Stimulated activated CD8-positive, alpha-beta memory T cell treated with anti-CD3 and anti-CD28 coated beads, Interleukin-4, amount 100 ng/mL, for 1 hour (primary cell): ENCODE measurements at places on chromosomes 2 and 18.

DNA sequence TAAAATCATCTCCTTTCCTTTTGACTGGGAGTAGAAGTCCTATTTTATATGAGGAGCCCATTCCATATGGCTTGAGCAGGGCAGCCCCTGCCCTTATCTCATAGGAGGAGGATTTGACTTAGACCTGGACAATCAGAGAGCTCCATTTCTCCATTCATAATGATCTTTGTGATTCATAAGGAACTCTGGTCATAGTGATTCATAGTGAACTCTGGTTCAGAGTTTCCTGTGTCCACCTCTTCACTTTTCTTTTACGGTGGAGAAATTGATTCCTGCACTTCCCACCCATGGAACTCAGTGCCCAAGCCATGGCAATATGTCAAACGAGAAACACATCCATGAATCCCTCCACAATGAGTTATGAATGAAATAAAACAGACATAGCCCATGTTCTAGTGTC, 12.8 kb upstream of the MYO3B start:
- no peak for DNase-seq

GRCh38 chr2:31859959-31860358, 150.8 kb downstream of the MEMO1 start:
- DNase-seq = no peak

DNA sequence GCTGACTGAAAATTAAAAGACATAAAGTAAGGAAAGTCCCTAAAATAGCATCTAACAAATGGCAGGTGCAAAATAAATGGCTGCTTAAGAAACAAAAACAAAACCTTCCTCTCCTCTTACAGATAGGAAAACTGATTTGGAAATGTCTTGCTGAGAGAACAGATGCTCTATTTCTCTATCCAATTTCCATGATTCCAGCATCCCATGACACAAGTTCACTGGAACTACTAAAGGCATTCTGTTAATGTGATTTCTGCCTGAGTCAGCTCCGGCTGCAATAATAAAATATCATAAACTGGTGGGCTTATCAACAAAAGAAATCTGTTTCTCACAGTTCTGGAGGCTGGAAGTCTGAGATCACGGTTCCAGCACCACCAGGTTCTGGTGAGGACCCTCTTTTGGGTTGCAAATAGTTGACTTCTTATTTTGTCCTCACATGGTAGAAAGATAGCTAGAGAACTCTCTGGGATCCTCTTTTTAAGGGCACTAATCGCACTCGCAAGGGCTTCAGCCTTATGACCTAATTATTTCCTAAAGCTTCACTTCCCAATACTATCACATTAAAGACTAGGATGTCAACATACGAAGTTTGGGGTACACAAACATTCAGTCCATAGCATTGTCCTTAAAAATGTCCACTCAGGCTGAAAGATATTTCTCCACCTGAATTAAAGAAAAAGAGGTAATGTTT, 78.2 kb upstream of the GALNT3 start:
- no peak for DNase-seq

- no peak for DNase-seq
These were observed 222.0 kb upstream of the COPS8 start for GRCh38 chr2:236863729-236864126.

GRCh38 chr18:43606795-43607194, 329.5 kb upstream of the SYT4 start:
- DNase-seq = no peak

DNA sequence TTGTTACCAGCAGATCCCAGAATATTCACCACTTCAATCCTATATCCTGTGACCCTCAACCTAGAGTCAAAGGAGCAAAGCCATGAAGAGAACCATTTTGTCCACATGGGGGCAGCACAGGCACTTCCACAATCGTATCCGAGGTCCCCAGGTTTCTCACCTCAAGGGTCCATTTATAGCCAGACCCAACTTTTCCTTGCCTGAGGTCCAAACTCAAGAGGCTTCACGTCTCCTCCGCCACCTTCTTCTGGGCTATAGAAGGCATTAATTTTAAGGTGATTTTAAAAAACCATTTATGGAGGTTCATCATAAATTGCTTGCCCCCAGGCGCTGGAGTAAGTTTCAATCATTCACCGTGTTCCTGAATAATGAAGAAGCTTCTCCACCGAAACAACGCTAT, 111.6 kb upstream of the NABP1 start:
- DNase-seq = peak; percentile 19

GRCh38 chr2:188527141-188527540, 235.5 kb downstream of the GULP1 start:
- DNase-seq = no peak

- DNase-seq = no peak
These were observed 175.1 kb upstream of the PIEZO2 start for GRCh38 chr18:11324510-11324909.

GRCh38 chr18:51151568-51152511, 45.6 kb downstream of the MEX3C start:
- no peak for DNase-seq

- no peak for DNase-seq
These were observed 28.6 kb upstream of the SLC35F5 start for GRCh38 chr2:113784823-113785744.

GRCh38 chr2:202261531-202261930, 4.0 kb upstream of the NOP58 start:
- no peak for DNase-seq

GRCh38 chr2:42324244-42324643, 36.8 kb downstream of the COX7A2L start:
- DNase-seq = no peak

- DNase-seq = no peak
These were observed 66.5 kb downstream of the AGAP1 start for GRCh38 chr2:235560345-235560744.

- no peak for DNase-seq
These were observed 81.2 kb downstream of the GFPT1 start for GRCh38 chr2:69305712-69306392.

GRCh38 chr2:40680547-40680946, 228.7 kb upstream of the SLC8A1 start:
- no peak for DNase-seq

GRCh38 chr2:199749571-199749970, 101.4 kb downstream of the FTCDNL1 start:
- DNase-seq = no peak

DNA sequence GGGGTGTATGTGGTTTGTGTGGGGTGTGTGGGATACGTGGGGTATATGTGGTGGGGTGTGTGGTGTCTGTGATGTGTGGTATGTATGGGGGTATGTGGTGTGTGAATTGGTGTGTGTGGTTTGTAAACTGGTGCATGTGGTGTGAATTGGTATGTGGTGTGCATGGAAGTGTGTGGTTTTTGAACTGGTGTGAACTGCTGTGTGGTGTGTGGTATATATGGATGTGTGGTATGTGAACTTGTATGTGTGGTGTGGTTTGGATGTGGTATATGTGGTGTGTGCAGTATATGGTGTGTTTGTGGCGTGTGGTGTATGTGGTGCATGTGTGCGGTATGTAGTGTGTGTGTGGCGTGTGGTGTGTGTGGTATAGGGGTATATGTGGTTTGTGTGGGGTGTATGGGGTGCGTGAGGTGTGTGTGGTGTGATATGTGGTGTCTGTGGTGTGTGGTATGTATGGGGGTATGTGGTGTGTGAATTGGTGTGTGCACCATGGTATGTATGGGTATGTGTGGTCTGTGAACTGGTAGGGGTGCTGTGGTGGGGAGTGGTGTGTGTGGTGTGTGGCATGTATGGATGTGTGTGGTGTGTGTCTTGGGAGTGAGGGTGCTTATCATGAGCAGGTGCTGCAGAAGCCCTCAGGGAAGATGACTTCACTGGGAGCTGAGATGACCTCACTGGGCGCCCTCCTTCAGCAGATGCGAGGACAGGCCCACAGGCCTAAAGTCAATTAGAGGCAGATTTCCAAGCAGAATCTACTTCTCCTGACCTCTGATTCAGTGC, 209.6 kb upstream of the TNP1 start:
- DNase-seq = no peak

DNA sequence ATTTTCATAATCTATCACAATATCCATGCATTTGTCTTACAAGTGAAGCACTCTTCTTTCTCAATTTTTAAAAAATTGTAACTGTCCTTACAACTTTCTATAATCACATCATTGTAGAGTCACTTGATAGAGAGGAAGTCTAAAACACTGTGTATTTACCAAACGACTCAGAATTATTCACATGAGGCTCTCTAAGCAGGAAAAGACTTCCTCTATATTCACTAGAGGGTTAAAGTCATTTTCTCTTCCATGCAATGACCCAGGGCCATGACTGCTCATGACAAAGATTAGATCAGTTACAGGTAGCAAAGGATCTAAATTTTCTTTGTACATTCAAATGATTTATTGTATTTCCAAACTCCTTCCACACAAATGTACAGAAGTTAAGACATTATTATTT, 9.0 kb upstream of the SLC1A4 start:
- DNase-seq = no peak

- no peak for DNase-seq
These were observed 258.5 kb downstream of the ASXL3 start for GRCh38 chr18:33836564-33836963.

GRCh38 chr2:164935118-164936101, 19.9 kb downstream of the SLC38A11 start:
- no peak for DNase-seq

GRCh38 chr2:169291517-169291916, 70.8 kb downstream of the LRP2 start:
- no peak for DNase-seq

DNA sequence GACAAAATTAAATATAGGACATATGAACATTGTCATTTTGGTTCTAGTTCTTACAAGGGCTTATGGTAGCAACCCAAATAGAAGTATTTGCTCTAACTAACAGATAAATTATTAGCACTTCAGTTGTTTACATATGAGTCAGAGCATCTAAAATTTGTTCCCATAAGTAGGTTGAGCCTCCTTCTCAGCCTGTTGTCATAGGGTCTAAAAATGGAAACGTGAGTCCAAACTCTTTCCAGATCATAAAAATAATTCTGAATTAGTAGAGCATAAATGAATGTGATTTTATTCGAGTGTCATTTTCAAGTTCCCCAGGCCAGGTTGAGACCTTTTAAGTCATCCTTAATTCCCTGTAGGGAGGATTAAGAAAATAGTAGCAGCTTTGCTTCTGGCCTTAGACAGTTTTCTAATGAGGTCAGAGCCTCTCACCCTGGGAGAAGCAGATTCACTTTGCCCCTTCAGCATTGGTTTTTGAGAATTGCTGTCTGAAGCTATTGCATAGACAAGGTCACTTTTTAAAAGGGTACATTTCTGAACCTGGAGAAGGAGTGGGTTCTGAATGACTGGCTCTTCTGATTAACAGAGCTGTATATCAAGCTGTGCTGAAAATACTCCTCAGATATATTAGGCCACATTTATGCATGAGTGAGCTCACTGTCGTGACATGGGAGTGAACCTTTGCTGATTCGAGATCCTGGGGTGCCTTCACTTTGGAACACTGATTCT, 164.3 kb downstream of the NEDD4L start:
- DNase-seq = no peak

DNA sequence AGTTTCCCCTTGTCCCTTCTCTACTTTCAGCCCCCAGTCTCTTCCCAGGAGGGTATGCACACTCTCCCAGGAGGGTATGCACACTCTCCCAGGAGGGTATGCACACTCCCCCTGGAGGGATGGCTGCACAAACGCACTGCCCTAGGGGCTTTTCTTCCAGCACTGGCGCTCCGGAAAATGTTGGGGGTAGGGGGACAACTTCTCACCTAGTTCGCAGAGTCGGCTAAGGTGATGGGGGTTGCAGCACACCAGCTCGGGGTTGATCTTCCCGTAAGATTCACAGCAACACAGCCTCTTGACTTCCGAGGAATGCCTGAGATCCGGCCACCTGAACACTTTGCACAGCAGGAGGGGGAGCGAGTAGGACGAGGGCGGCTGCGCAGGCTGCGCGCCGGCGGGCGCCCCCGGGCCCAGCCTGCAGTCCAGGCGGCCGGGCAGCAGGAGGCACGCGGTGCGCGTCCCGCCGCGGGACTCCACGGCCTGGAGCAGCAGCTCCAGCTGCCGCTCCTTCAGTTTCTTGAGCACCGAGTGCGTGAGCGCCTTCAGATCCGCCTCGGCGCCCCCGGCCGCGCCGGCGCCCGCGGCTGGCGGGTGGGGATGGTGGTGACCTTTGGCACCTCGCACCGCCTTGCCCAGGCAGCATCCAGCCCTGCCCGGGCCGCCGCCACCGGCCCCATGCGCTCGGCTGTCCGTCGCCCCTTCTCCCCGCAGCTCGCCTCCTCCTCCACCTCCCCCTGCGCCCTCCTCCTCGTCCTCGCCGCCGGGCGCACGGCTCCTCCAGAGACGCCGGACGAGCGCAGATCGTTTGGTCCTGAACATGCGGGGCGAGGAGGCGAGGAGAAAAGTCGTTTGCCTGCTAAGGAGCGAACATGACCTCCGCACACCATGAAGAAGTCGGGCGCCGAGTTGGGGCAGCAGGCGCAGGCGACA, 894 bp downstream of the SMAD7 start:
- no peak for DNase-seq

DNA sequence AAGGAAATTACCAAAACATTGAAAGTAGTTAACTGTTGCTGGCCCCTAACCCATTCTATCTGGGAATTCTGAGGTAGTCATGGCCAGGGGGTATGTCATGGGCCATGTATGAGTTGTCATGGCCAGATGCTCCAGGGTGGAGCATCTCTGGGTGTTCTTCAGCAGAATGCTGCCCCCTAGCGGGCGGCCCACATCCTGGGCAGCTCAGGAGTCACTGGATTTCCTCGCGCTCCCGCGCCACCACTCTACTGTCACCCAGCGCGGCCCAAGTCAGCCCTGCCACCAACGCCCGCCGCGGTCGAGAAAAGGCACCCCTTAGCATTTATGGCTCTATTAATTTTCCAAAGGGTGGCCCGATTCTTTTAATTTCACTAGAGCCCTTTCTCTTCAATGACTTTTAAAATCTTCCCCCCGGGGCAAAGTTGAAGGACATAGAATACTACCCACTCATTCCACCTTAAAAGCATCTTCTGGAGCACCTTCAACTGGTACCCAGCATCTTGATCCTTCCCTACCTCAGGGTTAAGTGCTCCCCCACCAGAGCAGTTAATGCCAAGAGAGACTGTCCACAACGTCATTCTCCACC, 41.6 kb downstream of the PKDCC start:
- no peak for DNase-seq

DNA sequence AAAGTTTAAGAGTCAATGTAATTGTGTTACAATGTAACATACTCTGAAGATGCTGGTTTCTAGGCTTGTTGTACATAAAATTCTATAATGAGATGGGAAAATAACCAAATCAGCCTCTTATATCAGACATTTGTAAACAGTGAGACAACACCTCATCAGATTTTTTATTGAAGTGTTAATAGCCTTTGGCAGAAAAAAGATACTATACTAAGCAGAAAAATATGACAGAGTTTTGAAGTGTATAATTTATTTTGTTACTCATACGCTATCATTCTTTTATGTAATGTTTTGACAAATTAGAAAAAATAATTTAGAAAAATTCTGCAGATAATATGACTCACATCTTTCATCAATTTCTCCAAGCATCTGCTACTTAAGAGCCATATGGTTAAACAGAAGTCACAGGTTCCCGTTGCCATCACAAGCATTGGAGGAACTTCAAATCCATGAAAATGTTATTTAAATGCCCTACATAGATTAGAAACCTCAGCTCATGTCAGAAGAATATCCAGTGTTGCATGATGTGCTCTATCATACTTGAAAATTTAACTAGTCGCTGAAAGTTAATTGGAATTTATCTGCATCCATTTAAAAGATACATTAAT, 535.4 kb downstream of the LRP1B start:
- DNase-seq = no peak
